Germinal center (tissue), 1 donor: ENCODE measurements at places on chromosomes 2 and 18.

DNA sequence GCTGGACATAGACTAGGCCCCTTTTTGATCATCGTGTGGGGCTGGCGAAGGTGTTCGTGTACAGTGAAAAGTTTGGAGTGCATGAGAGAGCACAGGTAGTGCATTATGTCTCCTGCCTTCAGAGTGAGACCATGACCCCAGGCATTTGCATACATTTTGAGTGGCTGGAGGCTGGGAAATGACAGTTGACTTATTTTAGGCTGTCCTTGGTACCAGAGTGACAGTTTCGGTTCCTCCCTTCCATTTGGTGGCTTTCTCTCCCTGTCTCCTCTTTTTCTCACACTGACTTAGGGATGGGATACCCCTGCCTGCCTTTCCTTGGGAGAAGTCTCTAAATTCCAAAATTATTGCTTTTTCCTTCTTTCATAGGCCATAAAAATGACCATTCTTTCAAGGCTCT, 20.1 kb downstream of the SERPINB12 start:
- peak; percentile 48 for DNase-seq

- DNase-seq: no peak
These were observed 46.2 kb upstream of the NABP1 start for GRCh38 chr2:191631754-191632153.

GRCh38 chr2:178072000-178072382, 586 bp downstream of the PDE11A start:
- DNase-seq: no peak

GRCh38 chr2:197217541-197217940, 93.0 kb downstream of the ANKRD44 start:
- DNase-seq: no peak

DNA sequence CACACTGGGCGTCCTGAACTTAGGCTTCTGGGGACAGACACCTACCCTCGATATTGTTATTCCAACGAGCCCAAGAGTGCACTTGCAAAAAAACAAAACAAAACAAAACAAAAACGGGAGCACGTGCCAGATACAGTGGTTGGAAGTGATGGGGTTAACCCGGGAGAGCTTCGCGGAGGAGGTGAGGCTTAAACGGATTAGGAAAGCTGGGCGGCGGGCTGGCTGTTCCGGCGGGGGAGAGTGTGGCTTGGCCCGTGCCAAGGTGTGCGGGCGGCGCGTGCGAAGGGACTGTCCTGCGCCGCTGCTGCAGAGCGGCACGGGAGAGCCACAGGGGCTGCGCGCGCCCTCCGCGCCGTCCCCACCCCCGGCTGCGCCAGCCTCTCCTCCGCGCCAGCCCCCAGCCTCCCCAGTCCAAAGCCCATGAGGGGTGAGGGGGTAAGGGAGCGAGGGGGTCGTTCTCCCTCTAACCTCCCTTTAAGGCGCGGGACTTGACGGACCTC, 1.5 kb upstream of the SLC30A3 start:
- peak; percentile 44 for DNase-seq

DNA sequence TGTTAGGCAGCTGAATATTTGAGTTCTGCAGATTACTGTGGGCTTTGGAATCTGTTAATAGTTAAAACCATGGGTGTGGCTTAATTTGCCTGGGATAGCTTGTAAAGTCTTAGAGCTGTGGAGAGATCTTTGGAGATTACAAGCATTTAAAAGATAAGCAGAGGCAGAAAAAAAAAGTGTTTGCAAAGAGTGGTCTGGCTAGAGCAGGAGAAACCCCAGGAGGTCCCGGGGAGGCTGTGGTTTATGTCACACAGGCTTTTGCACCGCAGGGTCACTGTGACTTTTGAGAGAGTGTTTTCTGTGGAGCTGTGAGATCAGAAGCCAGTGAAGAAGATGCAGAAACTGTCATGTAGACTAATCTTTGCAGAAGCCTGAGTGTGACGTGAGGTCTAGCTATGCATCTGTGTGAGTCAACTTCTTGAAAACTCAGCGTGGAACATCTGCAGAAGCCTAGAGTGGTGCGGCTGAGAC, 49.0 kb downstream of the SETBP1 start:
- no peak for DNase-seq

DNA sequence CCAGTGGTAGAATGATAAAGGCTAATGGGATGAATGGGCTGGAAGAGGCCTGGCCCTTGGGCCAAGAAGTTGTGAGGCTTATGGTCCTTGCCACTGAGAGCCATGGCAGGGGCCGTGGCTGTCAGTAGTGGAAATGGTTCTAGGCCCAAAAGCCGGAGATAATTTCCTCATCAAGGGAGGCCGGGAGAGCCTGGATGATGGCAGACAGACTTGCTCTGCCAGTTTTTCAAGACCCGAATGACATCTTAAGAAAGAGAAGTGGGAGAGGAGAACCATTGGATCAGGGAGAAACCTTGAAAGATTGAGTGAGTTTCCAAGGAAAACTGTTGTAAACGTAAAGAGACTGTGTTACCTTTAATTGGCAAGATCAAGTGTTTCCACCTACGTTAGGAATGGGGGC, 46.3 kb upstream of the VPS54 start:
- DNase-seq: no peak

DNA sequence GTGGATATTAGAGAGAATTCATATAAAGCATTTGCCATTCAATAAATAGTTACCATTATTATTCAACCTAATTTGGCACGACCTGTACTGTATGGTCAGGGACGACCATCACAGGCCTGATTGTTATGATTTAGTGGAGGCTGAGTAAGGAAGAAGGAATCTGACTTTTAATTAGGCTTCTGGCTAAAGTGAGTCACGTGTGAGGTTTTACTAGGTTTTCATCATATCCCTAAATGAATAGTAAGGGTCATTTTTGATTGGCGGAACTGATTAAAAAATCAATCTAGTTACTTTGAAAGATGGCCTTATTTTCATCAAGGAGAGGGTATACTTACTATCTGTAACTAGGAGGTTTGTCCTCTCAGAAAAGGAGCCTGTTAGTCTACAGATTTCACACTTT, 143.4 kb downstream of the ADCYAP1 start:
- DNase-seq: no peak

DNA sequence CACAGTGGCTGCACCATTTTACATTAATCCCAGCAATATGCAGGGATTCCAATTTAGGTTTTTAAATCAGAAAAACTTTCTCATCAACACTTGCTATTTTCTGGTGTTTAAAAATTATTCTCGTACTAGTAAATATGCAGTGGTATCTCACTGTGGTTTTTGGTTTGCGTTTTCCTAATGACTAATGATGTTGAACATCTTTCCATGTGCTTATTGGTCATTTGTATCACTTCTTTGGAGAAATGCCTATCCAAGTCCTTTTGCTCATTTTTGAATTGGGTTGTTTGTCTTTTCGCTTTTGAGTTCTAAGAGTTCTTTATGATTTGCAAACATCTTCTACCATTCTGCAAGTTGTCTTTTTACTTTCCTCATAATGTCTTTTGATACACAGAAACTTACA, 62.1 kb upstream of the TCF7L1 start:
- DNase-seq: no peak

- no peak for DNase-seq
These were observed 42.3 kb downstream of the ANXA4 start for GRCh38 chr2:69784228-69784627.

- DNase-seq: no peak
These were observed 16.3 kb upstream of the GTF2A1L start for GRCh38 chr2:48601349-48601748.

DNA sequence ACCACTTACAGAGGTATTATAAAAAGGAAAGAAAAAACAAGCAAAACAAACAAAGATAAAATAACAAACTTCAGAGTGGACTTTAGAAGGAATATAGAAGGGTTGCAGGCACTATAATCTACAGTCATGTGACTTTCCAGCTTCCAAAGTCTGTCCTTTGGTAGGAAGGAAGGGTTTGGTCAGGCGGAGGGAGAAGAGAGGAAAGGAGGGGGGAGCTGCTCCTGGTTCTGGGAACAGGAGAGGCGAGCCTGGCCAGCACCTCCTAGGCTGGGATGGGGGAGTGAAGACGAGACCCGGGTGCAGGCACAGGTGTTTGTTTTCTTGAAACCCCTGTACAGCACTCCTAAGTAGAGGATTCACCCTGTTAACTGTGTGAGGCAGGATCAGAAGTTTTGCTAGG, 53.8 kb upstream of the GATA6 start:
- DNase-seq: no peak

DNA sequence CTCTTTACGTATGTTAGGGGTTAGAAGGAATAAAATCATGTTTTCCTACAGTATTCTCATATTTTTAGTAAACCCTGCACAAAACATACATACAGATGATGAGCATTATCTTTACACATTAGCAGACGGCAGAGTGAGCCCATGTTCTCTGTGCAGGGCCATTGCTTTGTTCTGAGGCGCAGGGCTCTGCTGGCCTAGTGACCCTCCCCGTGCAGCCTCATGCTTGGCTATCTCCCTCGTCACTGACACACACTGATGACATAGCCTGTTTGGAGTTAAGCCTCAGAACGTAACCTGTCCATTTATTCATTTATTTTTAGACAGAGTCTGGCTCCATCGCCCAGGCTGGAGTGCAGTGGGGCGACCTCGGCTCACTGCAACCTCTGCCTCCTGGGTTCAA, 115.9 kb upstream of the FOSL2 start:
- DNase-seq: no peak

DNA sequence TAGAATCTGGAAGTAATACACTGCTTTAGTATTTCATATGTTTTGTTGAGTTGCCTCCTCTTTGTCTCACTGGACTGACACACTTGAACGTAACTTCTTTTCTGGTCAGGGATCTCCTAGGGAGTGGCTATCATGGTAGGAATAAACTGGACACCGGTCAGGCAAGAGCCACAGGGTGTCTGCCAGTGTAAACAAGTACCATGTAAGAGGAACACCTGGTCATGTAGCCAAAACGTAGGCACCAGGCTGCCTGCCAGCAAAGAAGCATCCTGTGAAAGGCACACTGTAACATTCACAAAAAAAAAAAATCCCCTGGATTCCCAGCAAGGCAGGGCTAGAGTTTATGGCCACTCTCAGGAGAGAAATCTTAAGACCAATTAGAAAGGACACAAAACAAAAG, 372.8 kb upstream of the RND3 start:
- no peak for DNase-seq

DNA sequence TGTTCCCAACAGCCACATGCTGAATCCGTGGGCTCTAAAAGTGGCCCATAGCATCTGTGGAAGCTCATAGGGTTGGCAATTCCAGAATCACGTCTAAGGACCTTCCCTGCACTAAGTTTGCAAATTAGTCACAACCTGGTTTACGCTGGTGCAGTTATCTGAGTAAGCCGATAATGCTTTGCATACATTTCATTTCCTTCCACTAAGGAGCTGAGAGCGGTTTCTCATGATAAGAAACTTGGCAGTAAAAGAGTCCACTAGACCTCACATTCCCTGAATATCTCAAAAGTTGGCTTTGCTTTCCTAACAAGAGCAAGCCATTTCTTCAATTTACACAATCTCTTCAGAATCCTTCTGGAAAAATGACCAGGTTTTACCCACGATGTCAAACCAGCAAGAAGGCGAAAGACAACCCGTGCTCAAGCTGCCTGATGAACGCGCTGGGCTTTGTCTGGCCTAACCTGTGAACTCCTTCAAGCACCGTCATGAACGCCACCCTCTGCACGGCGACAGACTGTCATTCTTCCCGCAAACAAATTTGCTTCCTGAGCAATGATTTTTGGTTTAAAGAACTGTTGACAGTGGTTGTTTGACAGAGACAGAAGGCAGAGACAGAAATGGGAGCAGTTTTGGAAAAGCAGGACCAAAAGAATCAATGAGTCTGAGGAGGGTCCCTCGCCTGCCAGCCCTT, 73.0 kb upstream of the COPS8 start:
- DNase-seq: no peak

GRCh38 chr2:48009256-48009655, 103.0 kb upstream of the FBXO11 start:
- DNase-seq: no peak

GRCh38 chr18:51541230-51541629, 343.7 kb upstream of the MEX3C start:
- DNase-seq: no peak

- no peak for DNase-seq
These were observed 524.7 kb upstream of the CNTNAP5 start for GRCh38 chr2:123500346-123500745.

- DNase-seq: no peak
These were observed 177.8 kb downstream of the TXNL1 start for GRCh38 chr18:56460581-56460980.

DNA sequence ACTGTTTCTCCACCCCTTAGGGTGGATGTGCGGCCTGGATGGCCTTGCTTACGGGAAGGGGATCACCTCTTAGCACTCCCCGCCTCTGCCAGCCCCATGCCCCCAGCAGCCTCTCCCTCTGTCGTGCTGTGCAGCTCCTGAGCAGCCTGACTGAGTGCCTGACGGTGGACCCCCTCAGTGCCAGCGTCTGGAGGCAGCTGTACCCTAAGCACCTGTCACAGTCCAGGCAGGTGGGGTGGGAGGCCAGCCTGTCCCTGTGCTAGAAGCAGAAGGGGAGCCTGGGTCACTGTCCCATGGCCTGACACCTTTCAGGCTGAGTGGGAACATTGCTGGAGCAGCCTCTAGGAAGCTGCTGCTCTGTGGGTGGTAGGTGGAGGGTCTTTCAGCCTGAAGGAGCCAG, 5.2 kb downstream of the TMEM214 start:
- DNase-seq: no peak

- no peak for DNase-seq
These were observed 115.2 kb downstream of the TTC32 start for GRCh38 chr2:19786408-19787058.

DNA sequence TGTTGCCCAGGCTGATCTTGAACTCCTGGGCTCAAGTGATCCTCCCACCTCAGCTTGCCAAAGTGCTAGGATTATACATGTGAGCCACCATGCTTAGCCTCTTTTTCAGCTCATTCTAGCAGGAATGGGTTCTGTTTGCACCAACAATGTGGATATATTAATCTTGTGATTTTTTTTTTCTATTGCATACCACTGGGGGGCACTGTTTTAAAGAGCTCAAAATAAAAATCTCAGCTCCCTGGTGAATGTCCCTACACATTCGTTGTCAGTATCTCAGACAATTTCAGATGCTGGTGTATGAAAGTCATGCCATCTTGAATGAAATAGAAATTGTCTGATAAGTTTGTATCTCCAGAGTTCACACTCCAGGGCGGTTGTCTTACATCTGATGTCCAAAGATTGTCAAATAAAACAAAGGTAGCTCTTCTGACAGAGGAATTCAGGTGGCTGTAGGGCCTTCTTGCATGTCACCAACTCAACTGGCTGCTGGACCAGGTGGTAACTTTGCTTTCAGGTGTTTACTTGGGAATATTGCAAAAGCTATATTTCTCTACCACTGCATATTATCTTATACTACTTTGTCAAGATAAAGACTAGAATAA, 3.1 kb upstream of the MATN3 start:
- peak; percentile 55 for DNase-seq
